Sigmoid colon (tissue), 7 donors: ENCODE measurements at places on chromosomes 6 and 20. TPM values are rescaled to one million over a fixed set of nuclear protein-coding genes. Genes with fewer than 3 reads are reported as not detected.

Gene IPCEF1
- 0.71 TPM for total RNA-seq

DNA sequence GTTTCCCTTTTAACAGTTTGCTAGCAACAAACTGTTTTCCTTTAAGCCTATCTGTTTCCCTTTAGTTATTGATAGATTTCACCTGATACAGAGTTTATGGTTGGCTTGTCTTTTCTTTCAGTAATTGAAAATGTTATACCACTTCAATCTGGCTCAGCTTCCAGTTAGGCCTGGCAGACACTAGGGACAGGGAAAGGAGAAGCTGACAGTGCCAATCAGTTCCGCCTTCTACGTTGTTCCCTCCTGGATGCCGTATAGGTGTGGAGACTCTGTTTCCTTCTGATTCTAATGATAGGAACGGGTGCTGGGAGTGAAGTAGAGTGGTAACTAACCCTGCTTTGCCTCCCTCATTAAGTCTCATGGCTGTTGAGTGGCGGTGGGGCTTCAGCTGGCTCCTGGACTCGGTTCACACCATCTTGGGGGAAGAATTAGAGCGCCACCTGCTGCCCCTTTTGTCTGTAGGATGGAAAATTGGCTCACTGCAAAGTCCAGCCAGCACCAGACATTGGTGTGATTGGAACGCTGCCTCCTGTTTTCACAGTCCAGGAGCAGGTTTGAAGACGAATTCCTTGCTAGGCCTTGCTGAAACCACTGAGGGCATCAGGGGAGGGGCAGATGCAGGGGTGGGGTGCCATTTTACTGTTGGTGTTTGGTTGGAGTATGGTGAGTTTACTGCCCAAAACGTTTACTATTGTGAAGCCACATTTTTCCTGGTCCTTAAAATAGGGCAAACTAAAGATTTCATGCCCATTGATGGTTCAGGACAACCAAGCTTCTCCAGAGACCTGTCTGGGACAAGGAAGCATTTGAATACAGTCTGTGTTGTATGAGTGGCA is 1729.5 kb downstream of the GRIK2 start:
- DNase-seq: no peak

- DNase-seq: no peak
Measured at GRCh38 chr6:72788188-72788587, 166.3 kb downstream of the KCNQ5 start.

GRCh38 chr6:81838724-81839426 is 86.4 kb upstream of the TENT5A start:
- no peak for DNase-seq
